ENCODE measurements at places on chromosomes 1 and 21.

DNA sequence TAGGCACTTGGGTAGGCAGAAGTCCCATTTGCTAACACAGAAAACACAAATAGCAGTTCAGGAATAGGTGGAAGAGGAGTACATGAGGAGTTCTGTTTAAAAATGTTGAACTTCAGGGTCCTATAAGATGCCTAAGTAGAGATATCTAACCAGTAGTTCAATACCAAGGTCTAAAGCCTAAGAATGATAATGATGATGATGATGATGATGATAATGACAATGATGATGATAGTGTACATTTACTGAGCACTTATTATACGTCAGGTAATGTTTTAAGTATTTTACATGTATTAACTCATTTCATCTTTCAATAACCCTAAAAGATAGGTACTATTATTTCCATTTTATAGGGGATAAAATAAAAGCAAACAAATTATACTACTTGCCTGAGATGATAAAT lies 50.1 kb downstream of the GDAP2 start:
- no peak for DNase-seq

- no peak for DNase-seq
Measured at GRCh38 chr1:208410409-208410808, 166.2 kb upstream of the PLXNA2 start.

GRCh38 chr21:39523399-39523798 lies 71.6 kb downstream of the SH3BGR start:
- DNase-seq: no peak

- DNase-seq: no peak
Measured at GRCh38 chr1:8665833-8666232, 151.6 kb downstream of the RERE start.

DNA sequence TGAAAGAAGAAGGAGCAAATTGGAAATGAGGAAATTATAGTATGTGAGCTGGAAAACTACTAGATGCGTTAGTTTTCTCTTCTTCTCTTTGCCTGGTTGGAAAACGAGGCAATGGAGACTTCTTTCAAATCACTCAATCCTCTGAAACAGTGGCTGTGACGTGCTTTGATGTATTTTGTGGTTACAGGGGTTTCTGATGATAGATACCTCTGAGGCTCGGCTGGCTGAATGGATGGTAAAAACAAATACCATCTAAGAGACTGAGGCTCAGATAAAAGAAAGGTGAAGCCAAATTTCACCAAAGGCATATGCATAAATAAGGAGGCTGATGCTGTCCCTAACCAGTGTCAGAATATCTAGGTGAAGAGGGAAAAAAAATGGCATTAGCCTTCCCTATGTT lies 15.1 kb downstream of the MAB21L3 start:
- no peak for DNase-seq

- peak; percentile 62 for DNase-seq
Measured at GRCh38 chr21:29347274-29347681, 48.6 kb downstream of the BACH1 start.

GRCh38 chr1:44625348-44625747 lies 48.9 kb downstream of the TMEM53 start:
- no peak for DNase-seq

- no peak for DNase-seq
Measured at GRCh38 chr1:218556016-218556415, 210.9 kb downstream of the TGFB2 start.

GRCh38 chr1:202591515-202591914 lies 118.7 kb downstream of the SYT2 start:
- DNase-seq: no peak

- no peak for DNase-seq
Measured at GRCh38 chr1:26861889-26862378, 1.0 kb upstream of the SFN start.

DNA sequence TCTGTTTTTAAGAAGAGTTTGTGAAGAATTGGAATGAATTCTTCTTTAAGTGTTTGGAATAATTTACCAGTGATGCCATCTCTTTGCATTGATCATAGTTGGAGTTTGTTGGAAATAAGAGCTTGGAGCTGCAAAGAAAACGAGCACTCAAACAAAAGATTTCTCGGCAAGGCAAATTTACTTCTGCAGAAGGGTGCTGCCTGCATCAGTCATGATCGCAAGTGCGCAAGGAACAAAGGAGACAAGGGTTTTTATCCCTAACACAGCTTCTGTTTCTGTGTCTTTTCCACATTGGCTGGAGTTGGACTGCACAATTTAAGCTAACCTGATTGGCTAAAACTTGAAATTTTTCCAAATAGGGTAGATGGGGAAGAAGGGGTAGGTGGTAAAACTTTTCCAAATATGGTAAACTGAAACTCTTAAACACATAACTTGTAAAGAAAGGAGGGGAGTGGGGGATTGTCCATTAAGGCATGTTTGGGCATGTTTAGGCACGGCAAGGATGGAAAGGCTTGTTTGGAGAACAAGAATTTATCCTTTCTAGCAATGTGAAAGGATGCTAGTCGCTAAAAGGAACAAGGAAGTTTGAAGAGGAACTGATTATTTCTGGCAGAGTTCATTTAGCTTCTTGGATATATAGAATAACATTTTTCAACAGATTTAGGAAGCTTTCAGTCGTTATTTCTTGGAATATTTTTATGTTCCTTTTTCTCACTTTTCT lies 3.5 kb upstream of the AADACL4 start:
- DNase-seq: no peak

- no peak for DNase-seq
Measured at GRCh38 chr1:214327514-214327913, 46.6 kb downstream of the SMYD2 start.

DNA sequence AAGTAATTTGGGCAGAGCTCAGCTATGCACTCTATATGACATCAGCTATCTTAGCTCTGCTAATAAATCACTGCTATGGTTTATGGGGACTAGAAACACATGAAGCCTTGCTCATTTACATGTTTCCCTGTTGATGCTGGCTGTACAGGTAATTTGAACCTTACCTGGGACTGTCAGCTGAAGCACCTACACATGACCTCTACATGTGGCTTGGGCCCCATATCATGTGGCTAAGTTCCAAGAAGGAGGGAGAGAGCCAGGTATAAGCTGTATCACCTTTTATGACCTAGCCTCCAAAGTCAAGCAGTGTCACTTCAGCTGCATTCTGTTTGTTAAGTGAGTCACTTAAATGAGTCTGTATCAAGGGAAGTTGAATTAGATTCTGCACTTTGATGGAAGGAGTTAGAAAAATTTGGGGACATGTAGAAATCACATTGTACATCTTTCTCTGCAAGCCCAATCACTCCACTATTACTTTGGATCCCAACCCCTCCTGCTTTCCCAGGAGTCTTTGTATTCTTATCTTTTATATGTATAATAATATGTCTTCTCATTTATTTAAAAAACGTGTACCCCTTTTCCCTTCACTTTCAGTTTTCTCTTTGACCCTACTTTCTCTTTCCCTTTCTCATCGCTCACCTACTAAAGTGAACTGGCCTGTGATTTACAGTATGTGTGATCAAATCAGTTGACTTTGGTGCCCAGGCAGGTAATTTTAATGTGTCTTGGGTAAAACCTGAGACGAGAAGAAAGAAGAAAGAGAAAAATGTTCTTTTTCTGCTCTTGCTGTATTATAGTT lies 53.4 kb upstream of the PRKACB start:
- DNase-seq: peak; percentile 64

DNA sequence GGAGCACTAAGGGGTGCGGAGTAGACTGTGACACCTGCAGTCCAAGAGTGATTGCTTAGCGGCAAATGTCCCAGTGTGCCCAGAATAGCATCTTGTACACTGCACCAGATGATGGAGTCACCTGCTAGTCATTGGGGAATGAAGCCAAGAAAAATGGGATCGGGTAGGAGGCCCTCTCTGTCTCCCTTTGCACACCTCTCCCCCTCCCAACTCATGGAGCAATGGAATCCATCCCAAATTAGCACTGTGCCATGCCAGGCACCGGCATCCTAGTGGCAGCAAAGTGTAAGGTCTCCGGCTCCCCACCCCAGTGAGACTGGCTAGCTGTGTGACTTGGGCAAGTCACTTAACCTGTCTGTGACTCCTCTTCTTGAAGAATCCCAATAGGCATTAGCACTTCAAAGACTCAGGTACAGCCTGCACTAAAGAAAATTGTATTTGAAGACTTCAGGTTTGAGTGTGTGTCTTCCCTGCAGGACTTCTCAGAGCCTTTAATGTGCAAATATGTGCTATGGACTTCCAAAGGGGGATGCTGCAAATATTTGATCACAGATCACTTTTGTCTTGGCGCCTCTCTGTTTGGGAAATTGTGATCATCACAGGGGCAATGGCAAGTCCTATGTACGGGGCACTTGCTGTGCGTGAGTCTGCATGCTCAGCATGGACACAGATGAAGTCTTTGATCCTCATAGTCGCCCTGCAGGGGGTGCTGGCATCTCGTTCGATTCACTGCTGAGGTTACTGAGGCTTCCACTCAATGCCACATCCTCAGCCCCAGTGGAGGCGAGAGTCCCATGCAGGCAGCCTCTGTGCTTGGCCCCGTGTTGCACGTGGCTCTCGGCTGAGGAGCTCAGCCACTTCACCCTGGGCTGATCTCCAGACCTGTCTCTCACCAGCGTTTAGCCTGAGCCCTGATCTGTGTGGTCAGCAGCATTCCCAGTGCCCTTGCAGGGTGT lies 272.9 kb upstream of the C1orf174 start:
- peak; percentile 28 for DNase-seq

GRCh38 chr1:28328228-28328648 lies 602 bp upstream of the MED18 start:
- DNase-seq: peak; percentile 16

- no peak for DNase-seq
Measured at GRCh38 chr1:47830021-47830420, 167.2 kb downstream of the TRABD2B start.

DNA sequence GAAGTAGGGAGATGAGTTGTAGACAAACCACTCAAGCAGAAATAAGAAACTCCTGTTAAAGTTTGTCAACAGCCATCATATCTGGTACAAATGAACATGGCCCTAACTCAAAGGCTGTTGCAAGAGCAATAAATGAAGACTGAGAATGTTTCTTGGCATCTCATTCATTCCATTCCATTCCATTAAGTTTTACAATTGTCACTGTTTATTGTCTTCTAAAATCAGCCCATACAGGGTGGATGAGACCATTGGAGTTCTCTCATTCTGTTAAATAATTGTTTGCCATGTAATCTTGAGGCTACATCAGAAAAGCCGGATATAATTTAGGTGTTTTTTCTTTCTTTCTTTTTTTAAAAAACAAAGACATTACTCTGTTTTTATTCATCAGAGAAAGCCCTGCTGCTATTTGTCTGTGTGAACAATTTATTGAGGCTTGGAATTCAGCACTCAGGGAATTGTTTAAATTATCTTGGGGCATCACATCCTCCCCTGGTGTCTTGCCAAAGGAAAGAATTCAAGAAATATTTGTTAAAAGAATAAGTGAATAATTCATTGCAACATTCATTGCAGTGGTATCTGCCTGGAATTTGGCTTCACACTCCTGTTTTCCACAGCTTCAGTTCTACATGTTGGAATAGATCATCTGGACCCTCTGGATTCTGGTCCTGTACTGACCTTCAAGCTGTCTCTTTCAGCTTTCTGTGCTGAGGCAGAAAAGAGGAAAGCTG lies 604.5 kb downstream of the PLPP3 start:
- no peak for DNase-seq

DNA sequence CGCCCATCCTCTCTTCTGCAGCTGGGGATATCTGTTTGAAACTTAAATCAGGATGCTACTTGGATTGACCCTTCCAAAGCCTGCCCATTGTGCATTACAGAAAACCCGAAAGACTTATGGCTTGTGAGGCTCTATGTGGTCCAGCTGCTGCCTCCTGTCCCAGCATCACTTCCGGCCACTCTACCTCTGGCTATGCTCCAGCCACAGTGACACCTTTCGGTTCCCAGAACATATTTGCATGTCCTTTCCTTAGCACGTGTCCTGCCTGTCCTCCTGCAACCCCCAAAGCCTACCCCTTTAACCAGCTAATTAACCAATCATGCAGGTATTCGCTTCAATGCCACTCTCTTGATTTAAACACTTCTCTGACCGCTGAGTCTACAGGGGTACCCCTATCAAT lies 167.6 kb downstream of the PRDM2 start:
- no peak for DNase-seq

DNA sequence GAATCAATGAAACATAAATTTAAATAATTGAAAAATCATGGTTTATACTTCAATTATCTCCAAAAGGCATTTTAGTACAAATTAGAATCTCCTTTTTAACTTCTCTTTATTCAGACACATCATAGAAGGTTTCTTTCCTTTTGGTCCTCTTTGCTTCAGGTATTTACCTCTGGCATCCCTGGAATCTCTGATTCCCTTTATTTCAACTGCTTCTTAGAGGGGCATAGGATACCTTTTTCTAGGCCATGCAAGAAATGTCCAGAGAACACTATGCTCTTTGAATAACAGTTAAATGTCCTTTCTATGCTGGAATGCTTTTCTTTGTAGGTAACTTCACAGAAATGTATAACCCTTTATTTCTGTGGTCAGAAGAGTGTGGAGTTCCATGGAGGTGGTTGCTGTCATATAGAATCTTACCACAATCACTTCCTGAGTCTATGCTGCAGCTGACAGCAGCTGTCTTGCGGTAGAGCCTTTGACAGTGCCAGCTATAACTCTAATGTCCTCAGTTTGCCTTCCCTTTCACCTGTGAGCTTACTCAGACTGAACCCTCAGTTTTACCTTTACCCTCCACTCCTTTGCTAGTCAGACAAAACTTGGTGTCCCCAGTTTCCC lies 8.6 kb downstream of the LAMC2 start:
- no peak for DNase-seq

- DNase-seq: no peak
Measured at GRCh38 chr1:216630532-216630931, 92.7 kb downstream of the ESRRG start.

DNA sequence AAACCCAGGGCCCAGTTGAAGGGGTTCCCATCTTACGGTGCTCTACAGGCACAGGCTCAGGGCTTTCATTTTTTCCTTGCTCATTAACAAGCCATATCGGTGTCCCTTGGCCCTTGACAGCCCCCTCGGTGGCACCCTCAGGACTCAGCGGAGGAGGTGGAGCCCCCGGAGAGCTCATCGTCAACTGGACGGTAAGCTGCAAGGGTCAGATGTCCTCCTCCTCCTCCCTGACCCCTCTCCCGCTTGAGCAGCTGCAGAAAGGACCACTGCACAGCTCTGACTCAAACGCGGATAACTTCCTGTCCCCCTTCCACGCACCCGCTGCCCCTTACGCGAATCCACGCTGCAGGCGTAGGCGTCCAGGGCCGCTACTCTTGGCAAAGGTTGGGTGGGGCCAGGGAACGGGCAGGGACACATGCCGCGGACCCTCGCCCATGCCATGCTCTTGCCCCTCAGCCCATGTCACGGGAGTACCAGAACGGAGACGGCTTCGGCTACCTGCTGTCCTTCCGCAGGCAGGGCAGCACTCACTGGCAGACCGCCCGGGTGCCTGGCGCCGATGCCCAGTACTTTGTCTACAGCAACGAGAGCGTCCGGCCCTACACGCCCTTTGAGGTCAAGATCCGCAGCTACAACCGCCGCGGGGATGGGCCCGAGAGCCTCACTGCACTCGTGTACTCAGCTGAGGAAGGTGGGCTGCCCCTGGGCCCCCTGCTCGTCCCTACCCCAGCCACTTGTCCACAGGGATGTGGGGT lies 14.7 kb downstream of the TMEM81 start:
- DNase-seq: no peak

DNA sequence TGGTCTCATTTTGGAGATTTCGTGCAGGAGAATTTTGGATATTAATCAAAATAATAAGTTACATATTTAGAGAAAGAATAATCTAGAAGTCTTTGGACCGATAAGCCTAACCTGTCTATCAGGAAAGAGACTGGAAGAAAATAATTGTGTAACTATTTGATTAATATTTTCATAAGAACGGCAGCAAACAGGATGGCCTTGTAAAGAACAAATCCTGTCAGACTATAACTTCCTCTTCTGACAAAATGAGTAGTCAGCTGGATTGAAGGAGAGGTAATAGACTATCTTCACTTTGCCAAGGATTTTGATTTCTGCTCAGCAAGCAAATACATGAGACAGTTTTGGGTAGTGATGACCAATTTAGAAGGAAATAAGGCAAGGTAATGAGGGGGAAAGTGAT lies 12.7 kb upstream of the RYR2 start:
- DNase-seq: no peak
